ENCODE measurements at places on chromosomes 4 and X.

DNA sequence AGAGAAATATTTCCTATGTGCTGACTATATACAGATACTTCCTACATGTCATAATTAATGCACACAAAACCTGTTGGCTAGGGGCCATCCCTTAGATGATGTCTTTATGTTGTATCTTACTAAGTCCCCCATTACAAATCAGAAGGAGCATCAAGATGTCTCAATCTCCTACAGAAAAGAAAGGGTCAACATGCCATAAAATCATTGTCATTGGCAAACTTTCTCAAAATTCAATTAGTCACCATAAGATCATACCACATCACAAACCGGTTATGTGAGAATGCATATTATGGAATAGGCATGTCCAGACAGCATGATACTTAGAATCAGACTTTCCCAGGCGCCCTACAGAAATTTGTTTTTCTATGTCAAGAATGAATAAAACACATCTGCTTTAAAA lies 175.2 kb upstream of the TET2 start:
- peak; percentile 6 for DNase-seq

DNA sequence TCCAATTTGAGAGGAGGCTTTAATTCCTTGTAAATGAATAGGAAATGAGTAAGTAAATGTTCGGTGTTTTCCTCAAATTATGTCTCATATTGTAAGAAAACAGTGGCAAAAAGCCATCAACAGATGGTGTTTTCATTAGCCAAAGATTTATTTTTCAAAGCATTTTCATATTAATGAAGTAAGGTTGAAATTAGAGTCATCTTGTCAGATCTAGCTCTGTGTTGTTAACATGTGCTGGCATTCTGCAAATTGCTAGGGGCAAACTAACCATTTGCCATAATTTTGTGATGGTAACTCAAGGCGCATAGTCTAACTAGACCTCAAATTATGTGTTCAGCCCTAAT lies 24.7 kb downstream of the MID2 start:
- no peak for DNase-seq

DNA sequence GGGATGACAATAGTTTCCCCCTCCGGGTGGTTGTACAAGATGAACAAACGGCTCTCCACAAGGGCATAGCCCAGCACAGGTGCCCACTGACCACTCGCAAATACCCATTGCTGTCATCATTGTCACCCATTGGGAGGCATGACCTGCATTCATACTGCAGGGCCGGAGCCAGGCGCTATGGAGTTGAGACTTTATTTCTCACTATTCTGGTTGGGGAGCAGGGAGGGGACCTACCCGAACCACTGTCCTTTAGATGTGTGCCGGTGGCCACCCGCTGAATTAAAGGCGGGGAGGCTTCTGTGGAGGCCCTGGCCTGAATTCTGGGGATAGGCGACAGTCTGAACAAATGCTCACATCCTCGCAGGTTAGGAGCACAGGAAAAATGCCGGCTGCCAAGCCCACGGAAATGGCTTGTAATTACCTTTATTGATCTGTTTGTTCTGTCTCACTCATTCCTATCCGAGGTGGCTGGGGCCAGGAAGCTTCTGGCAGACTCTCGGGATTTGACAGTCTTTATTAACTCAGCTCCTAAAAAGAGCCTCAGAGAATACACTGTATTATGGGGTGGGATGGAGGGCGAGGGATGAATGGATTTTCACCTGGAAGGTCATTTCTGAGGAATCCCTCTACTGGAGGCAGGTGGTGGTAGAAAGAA lies 125.1 kb upstream of the PSAPL1 start:
- DNase-seq = no peak

GRCh38 chrX:13565511-13565910 lies 3.9 kb upstream of the EGFL6 start:
- DNase-seq = no peak

- no peak for DNase-seq
Measured at GRCh38 chrX:57104921-57105398, 16.4 kb downstream of the SPIN2B start.

GRCh38 chrX:27444093-27444908 lies 18.8 kb downstream of the PPP4R3C start:
- peak; percentile 35 for DNase-seq

DNA sequence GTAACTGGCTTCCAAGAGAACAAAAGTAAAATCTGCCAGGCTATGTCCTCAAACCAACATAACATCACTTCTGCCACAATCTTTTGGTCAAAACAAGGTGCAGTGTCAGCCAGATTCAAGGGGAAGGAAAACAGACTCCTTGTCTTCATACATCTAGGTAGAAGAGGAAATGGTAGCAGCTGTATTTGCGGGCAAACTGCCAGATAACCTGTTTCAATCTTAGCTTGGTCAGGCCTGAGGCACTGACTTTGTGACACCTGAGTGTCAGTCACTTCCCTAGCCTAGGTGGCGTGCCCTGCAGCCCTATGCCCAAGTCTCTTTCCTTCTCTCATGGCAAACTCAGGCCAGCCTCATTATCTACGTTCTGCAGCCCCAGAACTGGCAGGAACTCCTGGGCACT lies 146.2 kb upstream of the JADE1 start:
- DNase-seq = peak; percentile 23

DNA sequence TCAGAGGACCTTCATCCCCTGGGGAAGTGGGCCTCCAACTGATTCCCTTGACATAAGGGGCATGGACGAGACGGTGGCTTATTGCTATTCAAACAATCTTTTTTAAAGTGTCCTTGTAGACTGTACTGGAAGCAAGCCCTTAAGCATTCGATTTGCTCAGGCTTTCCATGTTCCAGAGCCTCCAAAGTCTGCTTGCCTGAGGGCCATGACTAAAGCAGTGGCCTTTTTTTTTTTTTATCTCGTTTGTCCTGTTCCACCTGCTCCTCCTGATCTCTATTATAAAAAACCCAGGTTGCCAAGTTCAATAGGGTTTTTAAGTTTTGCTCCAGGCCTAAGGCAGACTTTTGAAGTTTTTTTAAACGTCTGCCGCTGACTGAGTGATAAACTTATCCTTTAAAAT lies 103.7 kb upstream of the AADAT start:
- no peak for DNase-seq

GRCh38 chr4:153008578-153009199 lies 72.6 kb downstream of the FHDC1 start:
- DNase-seq = no peak

GRCh38 chr4:185204238-185204910 lies 574 bp upstream of the CFAP97 start:
- DNase-seq = peak; percentile 70

GRCh38 chr4:7598939-7599790 lies 164.4 kb upstream of the PSAPL1 start:
- DNase-seq = no peak

- DNase-seq = peak; percentile 6
Measured at GRCh38 chr4:26819478-26820095, 41.1 kb upstream of the STIM2 start.

All from kidney tubule cell (primary cell).